ENCODE measurements at places on chromosomes 1 and 21.

DNA sequence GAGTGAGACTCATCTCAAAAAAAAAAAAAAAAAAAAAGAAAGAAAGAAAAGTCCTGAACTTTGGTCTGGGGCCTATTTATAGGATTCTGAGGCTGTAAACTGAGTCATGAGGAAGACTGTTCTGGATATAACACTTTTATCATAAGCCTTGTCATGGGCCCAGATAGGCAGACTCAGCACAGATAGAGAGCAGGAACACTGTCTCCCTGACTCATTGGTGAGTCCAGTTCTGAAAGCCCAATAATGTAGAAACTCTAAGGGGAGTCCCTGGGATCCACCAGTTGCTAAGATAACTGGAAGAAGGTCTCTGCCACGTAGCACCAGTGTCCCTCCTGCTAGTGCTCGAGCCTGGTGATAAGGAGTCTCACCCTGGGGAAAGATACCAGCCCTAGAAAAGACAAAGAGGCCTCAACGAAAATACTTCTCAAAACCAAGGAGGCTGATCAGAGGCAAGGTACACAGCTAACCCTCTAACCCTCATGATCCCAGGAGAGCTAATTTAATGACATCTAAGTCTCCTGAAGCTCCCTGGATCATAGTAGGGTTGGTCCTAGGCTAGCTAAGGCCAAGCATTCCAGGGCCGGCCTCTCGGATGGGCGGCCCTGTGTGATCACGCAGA, 43.5 kb downstream of the LPAR3 start:
- DNase-seq: no peak

DNA sequence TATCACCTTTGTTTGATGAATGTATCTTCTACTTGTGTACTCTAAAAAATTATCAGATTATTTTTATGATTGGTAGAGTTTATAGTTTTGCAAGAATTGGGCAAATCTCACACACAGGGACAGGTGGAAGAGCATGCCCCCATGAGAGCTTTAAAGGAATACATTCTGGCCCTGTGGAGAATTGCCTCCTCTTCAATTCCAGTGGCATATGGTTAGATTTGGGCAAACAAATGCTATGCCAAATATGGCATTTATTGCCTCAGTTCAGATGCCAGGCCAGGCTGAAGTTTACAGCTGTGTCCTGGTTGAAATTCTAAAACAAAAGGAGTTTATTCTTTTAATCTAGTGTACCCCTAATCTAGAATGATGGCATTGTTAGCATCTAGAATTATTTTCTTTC, 162.4 kb upstream of the CACYBP start:
- DNase-seq: no peak

- DNase-seq: no peak
These were observed 112.2 kb downstream of the DHRS3 start for GRCh38 chr1:12505639-12506280.

GRCh38 chr1:19387045-19387467, 74.9 kb downstream of the SLC66A1 start:
- no peak for DNase-seq

DNA sequence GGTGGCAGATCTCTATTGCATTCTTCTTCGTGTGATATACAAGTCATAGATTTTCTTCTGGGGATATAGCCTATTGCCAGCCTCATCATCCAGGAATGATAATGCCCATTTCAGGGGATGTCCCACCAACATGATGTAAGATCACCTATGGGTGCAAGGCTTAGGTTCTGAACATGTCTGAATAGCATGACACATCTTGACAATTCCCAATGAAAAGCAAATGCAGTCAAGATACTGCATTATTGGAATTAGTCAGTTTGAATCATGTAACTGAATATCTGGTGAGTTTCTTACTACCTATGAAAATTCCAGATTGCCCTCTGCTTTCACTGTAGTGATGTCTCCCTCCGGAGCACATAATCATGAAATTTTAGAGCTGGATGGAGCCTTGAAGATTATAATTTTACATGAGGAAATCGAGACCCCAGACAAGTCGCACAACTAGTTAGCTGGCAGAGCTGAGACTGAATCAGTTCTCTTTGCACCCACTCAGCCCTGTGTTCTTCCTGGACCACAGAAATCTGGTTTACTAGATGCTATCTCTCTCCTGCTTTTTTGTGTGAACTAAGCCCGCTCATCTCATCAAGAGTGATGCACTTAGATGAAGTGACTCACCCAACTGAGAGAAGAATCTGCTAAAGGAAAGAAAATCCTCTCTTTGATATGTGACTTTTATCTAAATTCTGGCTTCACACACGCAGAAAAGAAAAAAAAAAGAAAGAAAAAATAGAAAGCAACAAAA, 65.0 kb downstream of the WDR64 start:
- DNase-seq: no peak

DNA sequence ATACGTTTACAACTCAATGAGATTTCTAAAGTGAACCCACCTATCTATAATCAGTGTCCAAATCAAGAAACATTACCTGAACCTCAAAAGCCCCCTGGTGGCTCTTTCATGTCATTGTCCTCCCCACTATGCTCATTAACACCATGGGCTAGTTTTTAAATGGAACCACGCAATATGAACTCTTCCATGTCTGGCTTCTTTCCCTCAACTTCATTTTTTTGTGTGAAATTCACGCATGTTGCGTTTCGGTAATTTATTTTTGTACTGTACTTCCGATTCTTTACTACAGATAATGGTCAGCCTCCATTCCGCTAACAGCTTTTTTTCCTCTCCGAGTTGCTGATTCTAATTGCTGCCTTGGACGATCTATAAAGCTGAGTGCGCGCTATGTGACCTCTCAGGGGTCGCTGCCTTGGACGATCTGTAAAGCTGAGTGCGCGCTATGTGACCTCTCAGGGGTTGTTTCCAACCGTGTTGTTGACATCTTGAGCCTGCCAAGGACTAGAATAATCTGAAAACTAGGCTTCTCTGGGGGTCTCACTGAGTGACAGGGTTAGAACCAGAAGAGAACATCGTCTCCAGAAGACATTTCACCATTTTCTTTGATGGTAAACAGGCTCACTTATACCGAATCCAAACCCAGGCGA, 1.1 kb upstream of the CACYBP start:
- DNase-seq: peak; percentile 41

DNA sequence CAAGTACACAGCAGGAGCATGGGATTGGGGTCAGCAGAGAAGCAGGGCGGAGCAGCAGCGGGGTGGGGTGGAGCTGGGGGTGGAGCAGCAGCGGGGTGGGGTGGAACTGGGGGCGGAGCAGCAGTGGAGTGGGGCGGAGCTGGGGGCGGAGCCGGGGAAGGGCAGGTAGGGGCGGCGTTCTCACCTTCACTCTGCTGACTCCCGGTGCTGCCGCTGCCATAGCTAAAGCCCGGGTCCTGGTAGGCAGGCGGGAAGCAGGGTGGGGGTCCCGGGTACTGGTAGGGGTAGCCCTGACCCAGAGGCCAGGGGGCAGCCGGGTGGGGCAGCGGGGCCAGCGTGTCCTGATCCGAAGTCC, 6.7 kb downstream of the TAS1R3 start:
- DNase-seq: no peak

- peak; percentile 23 for DNase-seq
These were observed 46.4 kb downstream of the WNT9A start for GRCh38 chr1:227901239-227901905.

DNA sequence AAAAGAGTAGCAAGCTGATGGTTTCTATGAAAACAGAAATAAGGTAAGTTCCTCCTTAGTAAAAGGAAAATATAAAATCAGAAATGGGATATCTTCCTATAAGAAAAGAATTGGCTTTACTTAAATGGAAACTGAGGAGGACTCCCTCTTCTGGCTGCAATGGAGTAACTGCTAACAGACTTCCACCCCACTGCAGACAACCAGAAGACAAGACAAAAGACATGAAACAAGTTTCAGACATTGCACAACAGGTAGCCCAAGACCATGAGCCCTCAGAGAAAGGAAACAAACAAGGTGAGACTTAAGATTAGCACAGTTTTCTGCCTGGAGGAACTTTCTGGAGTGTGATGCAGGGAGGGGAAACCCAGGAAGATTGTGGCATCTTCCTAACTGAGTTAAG, 17.0 kb upstream of the OLFML2B start:
- no peak for DNase-seq

GRCh38 chr1:20137604-20138003, 1.5 kb upstream of the PLA2G2F start:
- no peak for DNase-seq

DNA sequence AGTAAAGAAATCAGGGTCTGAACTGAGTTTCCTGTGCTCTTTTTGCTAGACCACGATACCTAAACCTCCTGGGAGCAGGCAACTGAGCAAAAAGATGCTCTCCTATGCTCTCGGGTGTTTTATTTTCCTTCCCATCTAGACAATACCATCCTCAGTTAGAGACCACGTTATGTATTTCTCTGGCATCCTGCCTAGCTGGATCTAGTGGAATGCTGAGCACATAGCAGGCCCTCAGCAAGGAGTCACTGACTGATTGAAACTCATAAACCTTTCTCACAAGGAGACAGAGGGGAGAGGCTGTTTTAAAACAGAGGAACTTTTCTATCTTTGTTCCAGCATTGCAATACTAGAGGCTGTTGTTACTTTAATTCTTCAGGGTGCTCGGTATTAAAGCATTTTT, 168.0 kb downstream of the CYYR1 start:
- no peak for DNase-seq

DNA sequence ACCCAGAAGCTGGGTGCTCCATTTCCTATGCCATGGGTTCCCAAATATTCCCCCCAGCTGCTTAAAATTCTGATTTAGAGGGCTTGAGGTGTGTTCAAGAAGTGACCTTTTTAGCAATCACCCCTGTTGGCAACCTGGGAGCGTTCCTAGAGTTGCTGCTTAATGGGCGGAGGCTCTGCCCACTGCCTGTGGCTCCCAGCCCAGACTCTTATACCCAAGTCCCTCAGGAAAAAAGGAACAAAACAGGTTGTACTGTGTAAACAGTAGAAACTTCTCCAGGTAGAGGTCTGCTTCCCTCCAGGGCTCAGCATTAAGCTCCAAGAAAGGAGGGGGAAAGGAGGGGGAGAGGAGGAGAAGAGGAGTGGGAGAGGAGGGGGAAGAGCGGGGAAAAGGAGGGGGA, 14.6 kb upstream of the TENT5C start:
- DNase-seq: no peak
